Aorta (tissue), 5 donors: ENCODE measurements at places on chromosomes 1 and 21. TPM values are rescaled to one million over a fixed set of nuclear protein-coding genes. Genes with fewer than 3 reads are reported as not detected.

- no peak overlapping the region for H3K27ac ChIP-seq
- H3K27me3 ChIP-seq = no peaks in the 10 kb centered on the region
- no peak overlapping the region for H3K4me3 ChIP-seq
- no peaks in the 10 kb centered on the region for H3K4me1 ChIP-seq
- DNase-seq = no peak
- peaks cover 9% of the 10 kb centered on the region for H3K36me3 ChIP-seq
Observed at GRCh38 chr1:160238408-160238807, 23.9 kb downstream of the DCAF8 start.

Gene DAB1
- 1.2 TPM for total RNA-seq

DNA sequence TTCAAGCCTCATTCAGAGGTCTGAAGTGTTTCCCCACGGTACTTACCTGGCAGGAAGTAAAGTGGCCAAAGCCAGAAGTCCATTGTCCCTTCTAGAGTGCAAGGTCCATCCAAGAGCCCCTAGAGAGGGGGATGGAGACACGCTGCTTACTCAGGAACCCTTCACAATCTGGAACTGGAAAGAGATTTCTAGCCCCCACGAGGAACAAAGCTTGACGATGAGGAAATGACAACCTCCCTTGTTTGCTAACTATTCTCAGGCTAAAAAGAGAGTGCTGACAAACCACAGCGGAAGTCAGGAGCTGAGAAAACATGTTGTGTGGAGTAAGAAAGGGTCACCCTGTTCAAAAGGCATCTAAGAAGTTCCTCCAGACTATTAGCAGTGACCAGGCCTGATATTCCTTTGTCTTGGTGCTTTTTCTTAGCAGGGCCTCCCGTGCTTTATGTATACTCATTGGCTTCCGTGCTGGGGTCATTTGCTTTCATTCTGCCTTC is at the start of gene FCMR:
Gene FCMR (minus strand): TSS at position 170 of the 494 bp plus-strand sequence. CDS start 87 bp downstream, at position 83.
- H3K4me1 ChIP-seq = no peaks in the 10 kb centered on the region
- no peaks in the 10 kb centered on the region for H3K27me3 ChIP-seq
- DNase-seq = no peak

- H3K36me3 ChIP-seq = no peaks in the 10 kb centered on the region
- no peaks in the 10 kb centered on the region for H3K4me1 ChIP-seq
- DNase-seq = peak; percentile 62
- no peak overlapping the region for H3K27ac ChIP-seq
Observed at GRCh38 chr1:38559446-38560165, 300.0 kb downstream of the RRAGC start.

Gene HHIPL2
- not detected for total RNA-seq

DNA sequence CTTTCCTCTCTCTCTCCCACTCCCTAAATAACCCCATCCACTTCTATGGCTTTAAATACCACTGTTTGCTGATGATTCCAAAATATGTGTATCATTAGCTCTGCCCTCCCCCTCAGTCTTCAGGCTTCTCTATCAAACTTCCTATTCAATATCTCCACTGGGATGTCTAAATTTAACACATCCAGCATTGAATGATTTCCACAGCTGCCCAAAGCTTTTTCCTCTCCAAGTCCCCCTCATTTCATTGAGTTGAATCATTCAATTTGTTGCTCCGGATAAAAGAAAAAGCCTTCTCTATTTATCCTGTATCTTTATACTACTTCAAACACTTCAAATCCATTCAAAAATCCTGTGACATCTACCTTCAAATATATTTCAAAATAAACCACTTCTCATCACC is 225.0 kb downstream of the SEC16B start:
- H3K27me3 ChIP-seq = no peaks in the 10 kb centered on the region
- H3K4me1 ChIP-seq = no peaks in the 10 kb centered on the region
- no peak overlapping the region for H3K27ac ChIP-seq
- H3K36me3 ChIP-seq = no peaks in the 10 kb centered on the region
- no peak for DNase-seq

DNA sequence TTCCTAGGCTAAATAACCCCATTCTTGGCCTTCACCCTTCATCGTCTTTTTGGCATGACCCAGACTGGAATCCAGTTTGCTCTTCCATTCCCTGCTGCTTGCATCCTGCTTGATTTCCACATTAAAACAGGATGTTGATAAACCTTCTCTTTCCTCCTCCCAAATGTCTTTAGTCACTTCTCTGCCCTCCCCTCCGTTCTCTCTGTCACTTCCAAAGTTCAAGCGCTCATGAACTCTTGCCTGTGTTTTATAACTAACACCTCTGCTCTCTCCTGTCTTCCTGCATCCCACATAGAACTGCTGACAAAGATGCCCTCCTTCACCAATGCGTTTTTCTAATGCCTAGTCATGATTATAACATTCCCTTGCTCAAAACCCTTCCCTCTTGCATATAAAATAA is 65.6 kb upstream of the SLC44A3 start:
- H3K4me1 ChIP-seq = no peaks in the 10 kb centered on the region
- no peak overlapping the region for H3K4me3 ChIP-seq
- H3K27ac ChIP-seq = no peak overlapping the region
- no peaks in the 10 kb centered on the region for H3K27me3 ChIP-seq
- DNase-seq = no peak

Gene MMP23B
- total RNA-seq = 74.5 TPM

Gene LMX1A
- total RNA-seq = 0.84 TPM

DNA sequence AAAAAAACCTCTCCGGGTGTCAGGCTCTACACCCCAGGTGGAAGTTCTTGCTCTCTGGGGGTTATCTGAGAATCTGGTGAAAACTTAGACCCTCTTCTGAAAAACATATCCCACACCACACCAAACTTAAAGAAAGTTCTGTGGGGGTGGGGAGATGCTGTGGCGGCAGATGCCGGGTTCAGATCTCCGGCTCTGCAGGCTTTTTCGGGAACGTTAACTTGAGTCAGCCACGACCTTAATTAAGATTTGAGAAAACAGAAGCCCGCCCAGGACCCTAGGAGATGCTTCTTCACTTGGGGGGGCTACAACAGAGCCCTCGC is 2.3 kb downstream of the RCC2 start:
- no peak overlapping the region for H3K27ac ChIP-seq
- H3K4me1 ChIP-seq = no peaks in the 10 kb centered on the region

DNA sequence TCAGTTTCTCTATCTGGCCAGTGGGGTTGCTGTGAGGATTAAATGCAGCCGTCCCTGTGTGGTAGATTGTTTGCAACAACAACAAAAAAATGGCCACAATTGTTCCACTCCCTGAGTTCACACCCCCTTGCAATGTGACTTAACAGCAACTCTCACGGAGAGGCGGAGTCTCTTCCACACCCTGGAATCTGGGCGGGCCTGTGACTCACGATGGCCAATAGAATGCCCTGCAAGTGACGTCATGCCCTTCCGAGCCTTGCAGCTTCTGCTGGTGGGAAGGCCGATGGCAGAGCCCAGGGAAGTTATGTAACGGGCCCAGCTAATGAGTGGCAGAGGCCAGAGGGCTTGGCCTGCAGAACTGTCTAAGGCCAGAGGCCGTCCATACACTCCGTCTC is 87.9 kb downstream of the RIPK4 start:
- no peaks in the 10 kb centered on the region for H3K36me3 ChIP-seq
- H3K4me3 ChIP-seq = no peak overlapping the region
- no peaks in the 10 kb centered on the region for H3K27me3 ChIP-seq
- peak; percentile 93 for DNase-seq
- H3K4me1 ChIP-seq = no peaks in the 10 kb centered on the region

Gene NHLH1
- 0.13 TPM for total RNA-seq

DNA sequence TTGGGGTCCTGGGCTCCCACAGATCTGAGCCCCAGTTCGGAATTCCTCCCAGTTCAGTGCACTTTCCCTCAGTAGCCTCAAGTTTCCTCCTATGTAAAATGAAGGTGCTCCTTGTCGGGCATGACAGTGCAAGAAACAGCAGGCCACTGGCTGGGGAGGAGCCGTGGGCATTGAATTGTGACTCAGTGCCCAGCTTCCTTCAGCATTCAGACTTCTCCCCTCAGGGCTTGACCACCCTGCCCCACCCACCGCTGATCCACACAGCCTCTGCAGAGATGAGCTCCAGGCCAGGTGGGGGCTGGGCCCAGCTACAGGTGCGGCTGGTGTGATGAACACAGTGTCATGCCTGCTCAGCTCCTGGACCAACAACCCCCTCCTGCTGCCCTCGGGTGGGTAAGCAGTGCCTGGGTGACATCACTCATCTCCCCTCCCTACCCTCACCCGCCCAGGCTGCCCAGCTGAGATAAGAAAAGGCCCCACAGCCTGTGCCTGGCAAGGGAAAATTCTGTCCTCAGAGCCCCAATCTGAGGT is 4.9 kb downstream of the MOB3C start:
- no peak overlapping the region for H3K4me3 ChIP-seq
- no peaks in the 10 kb centered on the region for H3K27me3 ChIP-seq
- H3K36me3 ChIP-seq = peaks cover 5% of the 10 kb centered on the region
- no peak for DNase-seq
- H3K27ac ChIP-seq = peak overlapping the region; percentile 6

GRCh38 chr1:207823880-207824566 is 72.2 kb downstream of the CD46 start:
- H3K27ac ChIP-seq = peak overlapping the region; percentile 96
- no peaks in the 10 kb centered on the region for H3K36me3 ChIP-seq
- H3K4me1 ChIP-seq = no peaks in the 10 kb centered on the region

DNA sequence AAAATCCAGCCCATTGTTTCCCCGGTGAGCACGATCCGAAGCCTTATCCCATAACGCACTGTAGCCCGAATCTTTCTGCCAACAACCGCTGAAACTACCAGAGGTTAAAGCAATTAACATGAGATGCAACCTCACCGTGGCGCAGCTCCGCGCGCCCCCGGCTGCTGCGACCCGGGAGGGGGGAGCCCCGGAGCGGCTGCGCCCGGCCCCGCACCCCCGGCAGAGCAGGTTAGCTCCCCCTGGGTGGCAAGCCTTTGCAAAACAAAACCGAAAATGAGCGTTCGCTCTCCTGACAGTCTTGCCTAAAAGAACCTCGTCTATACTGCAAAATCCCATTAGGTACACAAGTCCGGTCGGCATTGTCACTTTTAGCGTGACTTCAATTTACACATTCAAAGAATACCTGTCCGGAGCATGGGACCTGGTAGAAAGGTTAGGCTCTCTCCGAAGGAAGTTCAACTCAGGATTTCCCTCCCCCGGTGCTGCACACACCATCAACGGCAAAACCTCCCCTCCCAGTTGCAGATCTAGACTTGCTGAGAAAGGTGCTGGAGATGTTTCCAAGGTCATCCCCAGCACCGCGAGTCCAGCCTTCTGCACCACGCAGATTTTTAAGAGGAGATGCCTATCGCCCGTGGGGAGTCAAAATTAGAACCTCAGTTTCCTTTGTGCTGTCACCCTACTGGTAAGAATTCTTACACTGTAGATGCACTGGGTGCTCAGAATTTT is 107.5 kb downstream of the ZNF281 start:
- no peaks in the 10 kb centered on the region for H3K36me3 ChIP-seq
- no peaks in the 10 kb centered on the region for H3K27me3 ChIP-seq
- no peaks in the 10 kb centered on the region for H3K4me1 ChIP-seq
- no peak for DNase-seq
- peak overlapping the region; percentile 78 for H3K4me3 ChIP-seq
- no peak overlapping the region for H3K27ac ChIP-seq

Gene MSH4
- total RNA-seq = 0.68 TPM

Gene ACKR1
- 226 TPM for total RNA-seq

Gene SLC45A3
- total RNA-seq = 4.8 TPM

Gene OR2T27
- total RNA-seq = not detected

GRCh38 chr1:100582943-100583342 is 45.0 kb downstream of the GPR88 start:
- no peak overlapping the region for H3K4me3 ChIP-seq
- DNase-seq = no peak
- no peaks in the 10 kb centered on the region for H3K27me3 ChIP-seq
- no peaks in the 10 kb centered on the region for H3K4me1 ChIP-seq
- no peaks in the 10 kb centered on the region for H3K36me3 ChIP-seq

Gene DNAI4
- 24.2 TPM for total RNA-seq

DNA sequence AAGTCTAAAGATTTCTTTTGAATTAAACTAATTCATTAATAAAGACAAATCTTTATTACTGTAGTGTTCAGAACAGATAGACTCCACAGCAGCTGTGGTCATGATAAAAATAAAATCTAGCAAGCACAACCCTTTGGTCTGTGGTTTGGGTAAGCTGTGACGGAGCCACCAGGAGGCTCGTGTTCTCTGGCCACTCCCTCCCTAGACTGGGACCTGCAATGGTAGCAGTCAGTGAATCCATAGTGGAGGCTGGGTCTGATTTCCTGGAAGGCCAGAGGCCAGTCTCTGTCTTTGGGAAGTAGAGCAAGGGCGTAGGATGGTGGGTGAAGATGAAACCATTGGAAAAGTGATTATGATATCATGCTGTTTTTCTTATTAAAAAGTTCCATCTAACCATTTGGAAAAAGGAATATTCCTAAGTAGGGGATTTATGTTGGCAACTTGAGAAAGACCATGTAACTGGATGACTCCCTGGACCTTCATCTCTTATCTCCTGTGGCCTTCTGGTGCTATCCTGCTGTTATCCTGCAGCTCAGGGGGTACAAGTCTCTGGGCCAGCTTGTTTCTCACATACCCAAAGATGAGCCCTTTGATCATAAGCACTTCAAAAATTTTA is 39.0 kb downstream of the TENT5C start:
- H3K27me3 ChIP-seq = no peaks in the 10 kb centered on the region
- no peak for DNase-seq
- no peaks in the 10 kb centered on the region for H3K36me3 ChIP-seq
- H3K4me3 ChIP-seq = no peak overlapping the region
- H3K27ac ChIP-seq = no peak overlapping the region

GRCh38 chr1:186102107-186102506 is 272.9 kb downstream of the TPR start:
- H3K36me3 ChIP-seq = no peaks in the 10 kb centered on the region
- H3K4me1 ChIP-seq = peaks cover 8% of the 10 kb centered on the region
- no peak for DNase-seq
- no peak overlapping the region for H3K4me3 ChIP-seq
- H3K27me3 ChIP-seq = no peaks in the 10 kb centered on the region
- H3K27ac ChIP-seq = no peak overlapping the region

DNA sequence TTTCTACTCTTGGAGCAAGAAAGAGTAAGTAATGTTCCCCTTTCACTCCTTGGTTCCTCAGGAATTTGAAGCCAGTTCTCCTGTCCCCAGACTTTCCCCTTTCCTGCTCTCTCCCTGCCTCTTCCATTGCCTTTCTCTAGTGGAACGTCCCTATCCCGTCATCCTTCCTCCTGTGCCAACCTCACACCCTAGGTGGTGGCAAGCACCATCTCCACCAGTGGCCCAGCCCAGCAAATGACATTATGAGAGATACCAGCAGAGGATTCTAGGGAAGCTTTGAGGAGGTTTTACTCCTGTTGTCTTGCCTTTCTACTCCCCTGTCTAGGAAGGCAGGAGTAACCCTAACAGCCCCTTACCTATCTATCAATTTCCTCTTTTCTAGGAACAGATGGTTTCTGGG is 8.1 kb upstream of the TACSTD2 start:
- no peak overlapping the region for H3K4me3 ChIP-seq
- DNase-seq = no peak
- no peaks in the 10 kb centered on the region for H3K36me3 ChIP-seq
- peaks cover 9% of the 10 kb centered on the region for H3K4me1 ChIP-seq
- H3K27ac ChIP-seq = no peak overlapping the region

- no peaks in the 10 kb centered on the region for H3K27me3 ChIP-seq
- peak; percentile 79 for DNase-seq
- no peaks in the 10 kb centered on the region for H3K4me1 ChIP-seq
- no peak overlapping the region for H3K27ac ChIP-seq
- no peak overlapping the region for H3K4me3 ChIP-seq
Observed at GRCh38 chr1:153357076-153357852, 390 bp upstream of the S100A9 start.

GRCh38 chr1:222570837-222571236 is 18.9 kb downstream of the TAF1A start:
- no peak overlapping the region for H3K27ac ChIP-seq
- H3K4me3 ChIP-seq = no peak overlapping the region
- H3K27me3 ChIP-seq = no peaks in the 10 kb centered on the region

GRCh38 chr1:61238359-61238665 is 156.0 kb downstream of the NFIA start:
- DNase-seq = no peak
- H3K27ac ChIP-seq = no peak overlapping the region
- no peaks in the 10 kb centered on the region for H3K27me3 ChIP-seq
- no peaks in the 10 kb centered on the region for H3K36me3 ChIP-seq
- peaks cover 2% of the 10 kb centered on the region for H3K4me1 ChIP-seq
- H3K4me3 ChIP-seq = no peak overlapping the region
